Stimulated activated CD4-positive, alpha-beta T cell treated with anti-CD3 and anti-CD28 coated beads, Interleukin-15, amount 100 ng/mL, for 24 hours (primary cell): ENCODE measurements at places on chromosomes 16 and 17.

- DNase-seq = no peak
These were observed 22.9 kb upstream of the DNAJA2 start for GRCh38 chr16:46996391-46996790.

DNA sequence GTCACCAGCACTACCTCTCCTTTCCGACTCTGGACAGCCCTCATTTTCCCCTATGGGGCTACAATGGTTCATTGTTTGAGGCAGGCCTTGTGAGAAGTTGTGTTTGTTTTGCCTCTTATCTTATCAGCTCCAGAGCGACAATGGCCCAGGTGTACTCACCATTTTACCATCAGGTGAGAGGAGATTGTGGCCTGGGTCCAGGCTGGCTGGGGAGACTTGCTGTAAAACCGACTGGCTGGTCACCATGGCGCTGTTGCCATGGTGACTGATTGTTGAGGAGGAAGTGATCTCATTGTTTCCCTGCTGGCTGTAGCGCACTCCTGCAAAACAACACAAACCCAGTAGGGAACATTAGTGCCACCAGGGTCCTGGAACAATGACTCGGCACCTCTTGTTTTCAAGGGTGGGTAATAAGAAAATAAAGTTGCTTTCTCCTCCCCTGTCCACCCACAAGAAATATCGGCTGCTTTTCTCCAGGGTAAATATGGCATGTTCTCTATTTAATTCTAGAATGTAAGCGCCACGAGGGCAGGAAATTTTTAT, 34.4 kb downstream of the HNF1B start:
- DNase-seq = no peak

DNA sequence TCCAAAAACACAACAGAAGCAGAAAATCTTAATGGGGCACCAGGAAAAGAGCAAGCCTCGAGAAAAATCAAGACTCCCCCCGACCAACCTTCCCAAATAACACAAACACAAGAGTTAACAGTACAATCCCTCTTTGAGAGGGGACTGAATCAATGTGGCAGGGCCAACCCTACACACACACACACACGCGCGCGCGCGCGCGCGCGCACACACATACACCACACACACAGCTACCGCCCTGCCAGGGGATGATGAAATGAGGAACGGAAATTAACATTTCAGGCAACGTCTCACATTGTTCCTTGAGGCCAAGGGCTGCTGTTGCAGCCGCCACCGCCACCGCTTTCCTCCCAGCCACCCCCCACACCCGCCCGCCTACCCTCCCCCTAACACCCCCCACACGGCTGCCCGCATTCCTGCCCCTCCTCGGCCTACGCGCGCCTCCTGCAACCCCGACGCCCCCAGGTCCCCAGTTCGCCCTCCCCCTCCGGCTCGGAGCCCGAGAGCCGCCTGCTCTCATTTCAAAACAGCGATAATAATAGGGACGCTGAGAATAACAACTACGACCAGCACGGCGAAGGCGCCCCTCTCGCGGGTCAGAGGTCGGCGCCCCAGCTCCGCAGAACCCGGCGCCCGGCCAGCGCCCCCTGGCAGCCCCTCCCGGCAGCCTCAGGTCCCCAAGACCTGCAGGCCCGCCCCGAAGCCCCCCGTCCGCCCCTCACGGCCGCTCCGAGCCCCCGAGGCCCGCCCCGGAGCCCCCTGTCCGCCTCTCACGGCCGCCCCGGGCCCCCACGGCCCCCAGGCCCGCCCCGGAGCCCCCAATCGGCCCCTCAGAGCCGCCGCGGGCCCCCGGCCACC, 1.1 kb downstream of the ANKRD11 start:
- DNase-seq = peak; percentile 84

- no peak for DNase-seq
These were observed 197.3 kb upstream of the WSCD1 start for GRCh38 chr17:5872831-5873230.

- no peak for DNase-seq
These were observed 26.3 kb downstream of the CEP112 start for GRCh38 chr17:66165537-66166123.

DNA sequence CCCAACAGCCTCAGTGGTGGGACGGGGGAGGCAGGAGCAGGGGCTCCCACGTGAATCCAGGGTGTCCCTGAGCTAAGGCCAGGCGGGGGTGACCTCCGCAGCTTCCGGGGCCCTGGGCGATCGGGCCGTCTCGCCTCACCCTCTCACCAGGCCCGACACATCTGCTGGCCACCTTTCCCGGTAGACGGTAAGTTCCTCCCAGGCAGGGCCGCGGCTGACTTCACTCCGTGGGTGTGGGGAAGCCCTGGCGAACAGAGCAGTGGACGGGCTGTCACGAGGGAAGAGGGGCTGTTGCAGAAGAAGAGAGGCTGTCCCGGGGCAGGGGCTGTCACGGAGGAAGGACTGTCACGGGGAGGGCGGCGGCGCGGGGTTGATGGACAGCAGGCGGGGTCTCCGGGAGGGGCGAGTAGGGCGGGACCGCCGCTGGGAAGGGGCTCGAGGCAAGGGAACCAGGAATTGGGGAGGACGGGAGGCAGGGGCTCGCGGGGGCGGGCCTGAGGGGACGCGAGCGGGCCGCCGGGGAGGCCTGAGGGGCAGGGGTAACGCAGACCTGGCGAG, 498 bp downstream of the PKMYT1 start:
- DNase-seq = peak; percentile 66

- no peak for DNase-seq
These were observed 10.3 kb downstream of the C17orf113 start for GRCh38 chr17:42039794-42040763.

GRCh38 chr17:45950888-45951287, 48.2 kb upstream of the STH start:
- DNase-seq = no peak

DNA sequence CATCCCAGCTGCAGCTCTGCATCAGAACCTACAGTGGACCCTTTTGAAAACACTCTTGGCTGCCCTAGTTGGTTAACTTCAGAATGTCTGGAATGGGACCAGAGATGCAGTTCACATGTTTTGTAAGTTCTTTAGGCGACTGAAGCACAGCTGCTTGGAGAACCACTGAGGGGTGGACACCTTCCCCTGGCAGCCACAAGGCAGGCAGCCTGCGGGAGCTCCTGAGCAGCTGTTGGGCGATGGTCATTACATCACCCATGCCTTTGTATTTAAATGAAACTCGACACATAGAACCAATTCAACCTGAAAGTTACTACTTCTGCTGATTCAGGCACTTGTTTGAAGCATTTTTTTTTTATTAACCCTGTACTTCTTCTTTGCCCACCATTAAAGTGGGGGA, 151.5 kb downstream of the LGALS9B start:
- DNase-seq = no peak

GRCh38 chr17:37247825-37248224, 128.0 kb upstream of the C17orf78 start:
- no peak for DNase-seq

DNA sequence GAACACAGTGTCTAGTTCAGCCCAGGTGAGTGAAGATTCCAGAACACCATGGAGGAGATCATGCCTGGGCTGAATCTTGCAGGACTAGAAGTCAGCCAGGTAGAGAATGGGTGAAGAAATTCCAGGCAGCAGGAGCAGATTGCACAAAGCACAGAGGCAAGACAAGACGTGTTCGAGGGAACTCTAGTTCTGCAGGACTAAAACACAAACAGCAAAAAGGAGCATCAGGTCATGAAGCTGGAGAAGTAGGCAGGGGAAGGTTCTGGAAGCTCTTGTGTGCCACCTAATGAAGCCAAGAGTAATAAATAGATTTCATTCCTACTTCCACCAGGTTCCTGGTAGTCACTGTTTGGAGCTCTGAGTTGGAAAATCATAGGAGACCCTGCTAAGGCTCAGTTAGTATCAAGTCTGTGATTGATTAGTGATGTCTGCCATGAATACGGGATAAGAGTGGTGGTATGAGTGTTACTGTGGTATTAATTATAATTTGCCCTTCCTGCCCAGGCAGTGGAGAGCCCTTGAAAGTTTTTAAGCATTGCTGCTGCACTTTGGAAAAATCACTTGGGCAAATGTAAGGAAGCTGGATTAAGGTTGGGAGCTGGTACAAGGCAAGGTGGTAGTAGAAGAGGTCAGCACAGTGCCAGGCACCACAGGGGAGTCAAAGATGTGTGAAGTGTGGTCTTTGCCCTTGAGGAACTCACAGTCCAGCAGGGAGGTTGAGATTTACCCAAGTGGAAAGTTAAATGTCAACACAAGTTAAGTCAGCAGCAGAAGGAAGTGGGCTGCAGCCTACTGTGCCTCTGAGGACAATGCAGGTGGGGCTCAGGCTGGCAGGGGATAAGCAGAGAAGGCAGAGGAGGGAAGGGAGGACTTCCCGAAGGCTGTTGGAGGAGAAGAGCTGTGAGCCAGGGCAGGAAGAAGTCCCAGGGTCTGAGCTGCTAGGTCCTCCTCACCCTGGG, 13.5 kb upstream of the FOXN1 start:
- no peak for DNase-seq

DNA sequence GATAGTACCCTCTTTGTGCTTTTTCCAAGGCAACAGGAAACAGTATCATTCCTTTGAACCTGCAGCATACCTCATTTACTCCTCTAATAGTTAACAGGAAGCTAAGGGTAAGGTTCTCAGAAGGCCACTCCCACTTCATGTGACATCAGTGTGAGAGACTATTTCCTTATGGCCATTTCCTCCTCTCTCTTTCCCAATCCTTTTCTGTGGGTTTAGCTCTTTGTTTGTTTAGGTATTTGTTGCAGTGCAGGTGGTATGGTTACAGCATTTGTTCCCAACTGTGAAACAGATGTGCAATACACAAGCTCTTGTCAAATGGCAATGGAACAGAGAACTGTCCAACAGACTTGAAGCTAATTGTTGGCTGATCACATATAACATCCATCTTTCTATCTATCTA, 14.7 kb downstream of the TMC5 start:
- DNase-seq = no peak

GRCh38 chr16:80007231-80007630, 406.7 kb upstream of the MAF start:
- DNase-seq = no peak

- no peak for DNase-seq
These were observed 91.2 kb downstream of the AIPL1 start for GRCh38 chr17:6343736-6344135.

DNA sequence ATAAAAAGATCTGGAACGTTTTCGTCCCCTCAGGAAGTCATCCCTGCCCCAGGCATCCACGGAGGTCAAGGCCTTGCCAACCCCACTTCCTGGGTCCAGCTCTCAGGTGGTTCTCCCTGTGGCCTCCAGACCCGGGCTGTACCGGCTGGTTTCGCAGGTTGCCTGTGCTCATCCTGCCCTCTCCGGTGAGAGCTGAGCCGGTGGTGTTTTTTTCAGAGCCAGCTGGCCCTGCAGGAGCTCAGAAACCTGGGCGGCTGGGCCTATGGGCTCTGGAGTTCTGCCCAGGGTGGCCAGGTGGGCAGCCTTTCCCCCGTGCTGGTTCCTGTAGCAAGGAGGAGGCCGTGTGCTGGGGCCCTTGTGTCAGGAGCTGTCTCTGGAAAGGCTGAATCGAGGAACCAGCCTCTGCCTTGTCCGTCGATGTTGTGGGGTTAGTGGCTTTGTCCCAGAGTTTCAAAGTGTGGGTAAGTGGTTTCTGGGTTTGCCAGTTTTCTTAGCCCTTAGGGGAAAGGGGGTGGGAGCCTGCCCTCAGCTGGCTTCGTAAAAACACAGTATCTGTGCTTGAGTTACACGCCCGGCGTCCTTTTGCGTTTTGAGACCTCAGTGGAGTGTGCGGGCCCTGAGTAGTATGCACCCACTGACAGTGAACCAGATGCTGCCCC, 23.6 kb downstream of the C16orf90 start:
- no peak for DNase-seq

DNA sequence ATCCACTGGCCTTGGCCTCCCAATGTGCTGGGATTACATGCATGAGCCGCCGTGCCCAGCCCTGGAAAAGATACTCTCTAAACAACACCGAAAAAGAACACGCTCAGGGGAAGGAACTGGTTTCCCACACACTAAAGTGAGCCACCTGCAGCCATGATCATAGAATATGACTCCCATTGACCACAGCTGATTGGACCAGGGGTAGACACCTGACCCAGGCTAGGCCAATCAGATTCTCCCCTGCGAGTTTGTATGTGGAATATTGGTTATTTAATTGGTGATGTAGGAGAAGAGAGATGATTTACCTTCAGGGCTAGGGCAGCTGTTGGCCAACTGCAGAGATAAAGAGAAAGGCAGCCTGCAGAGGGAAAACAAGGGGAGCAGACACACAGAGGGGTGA, 9.0 kb upstream of the GGA2 start:
- DNase-seq = no peak

DNA sequence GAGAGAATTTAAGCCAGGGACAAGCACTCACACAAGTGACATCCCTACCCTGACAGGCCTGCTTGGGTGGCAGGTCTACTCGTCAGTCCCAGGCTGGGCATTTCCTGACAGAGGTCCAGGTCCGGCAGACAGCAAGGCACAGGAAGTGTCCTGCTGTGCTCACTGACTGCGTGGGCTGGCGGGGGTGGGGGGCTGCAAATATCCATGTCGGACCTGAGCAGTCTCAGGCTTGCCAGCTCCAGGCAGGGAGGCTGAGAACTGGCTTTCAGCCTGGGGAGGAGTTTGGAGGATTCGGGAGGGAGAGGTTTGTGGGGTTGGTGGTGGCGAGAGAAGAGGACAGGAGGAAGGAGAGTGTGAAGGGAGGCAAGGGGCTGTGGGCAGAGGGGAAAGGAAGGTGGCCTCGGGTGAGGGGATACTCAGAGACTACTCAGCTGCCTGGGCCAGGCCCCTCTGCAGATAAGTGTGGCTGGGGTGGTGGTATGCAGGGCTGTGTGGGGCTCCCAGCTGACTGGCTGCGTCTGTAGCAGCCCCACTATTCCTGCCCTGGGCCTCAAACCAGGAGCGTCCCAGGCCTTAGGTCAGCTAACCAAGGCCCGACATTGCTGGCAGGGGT, 7.8 kb downstream of the HIC1 start:
- no peak for DNase-seq

DNA sequence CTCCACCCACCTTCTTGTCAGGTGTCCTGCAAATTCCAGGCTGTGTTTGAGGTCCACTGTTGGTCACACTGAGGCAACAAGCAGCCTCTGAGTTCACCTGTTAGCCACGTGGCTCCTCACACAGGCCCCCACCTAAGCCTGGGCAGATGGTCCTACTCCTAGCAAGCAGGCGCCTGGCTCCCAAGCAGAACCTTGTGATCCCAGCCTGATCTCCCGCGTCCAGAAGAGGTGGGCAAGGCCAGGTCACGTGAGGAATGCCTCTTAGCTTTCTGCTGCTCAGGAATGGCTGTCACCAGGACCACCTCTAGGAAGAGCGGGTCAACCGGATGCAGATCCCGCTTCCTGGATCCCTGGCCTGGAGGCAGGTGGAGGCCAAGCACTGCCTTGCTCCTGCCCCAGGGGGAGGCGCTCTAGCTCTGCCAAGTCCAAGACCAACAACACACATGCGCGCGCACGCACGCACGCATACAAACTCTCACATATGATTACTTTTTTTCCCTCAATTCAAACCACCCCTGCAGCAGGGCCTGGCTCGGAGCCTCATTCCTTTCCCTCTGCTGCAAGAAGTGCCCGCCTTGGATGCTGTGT, 9.5 kb downstream of the CYB561 start:
- DNase-seq = no peak

- DNase-seq = no peak
These were observed 17.9 kb upstream of the FAAP100 start for GRCh38 chr17:81569986-81570514.

GRCh38 chr17:58436805-58437239, 19.5 kb upstream of the RNF43 start:
- no peak for DNase-seq
